ENCODE measurements at places on chromosomes 4 and X. TPM values are rescaled to one million over a fixed set of nuclear protein-coding genes. Genes with fewer than 3 reads are reported as not detected.

- no peak overlapping the region for H3K4me3 ChIP-seq
- no peaks in the 10 kb centered on the region for H3K27me3 ChIP-seq
- DNase-seq, result no peak
- peaks cover 14% of the 10 kb centered on the region for H3K36me3 ChIP-seq
Observed at GRCh38 chrX:115378471-115378870, 89.0 kb downstream of the LUZP4 start.

Gene RTL5
- total RNA-seq, result 23.0 TPM

Gene LRP2BP
- not detected for total RNA-seq

Gene ABLIM2
- 3.8 TPM for total RNA-seq

GRCh38 chr4:187685247-187685646, 310.3 kb upstream of the ZFP42 start:
- H3K36me3 ChIP-seq, result no peaks in the 10 kb centered on the region
- no peak overlapping the region for H3K27ac ChIP-seq
- H3K4me1 ChIP-seq, result no peaks in the 10 kb centered on the region

DNA sequence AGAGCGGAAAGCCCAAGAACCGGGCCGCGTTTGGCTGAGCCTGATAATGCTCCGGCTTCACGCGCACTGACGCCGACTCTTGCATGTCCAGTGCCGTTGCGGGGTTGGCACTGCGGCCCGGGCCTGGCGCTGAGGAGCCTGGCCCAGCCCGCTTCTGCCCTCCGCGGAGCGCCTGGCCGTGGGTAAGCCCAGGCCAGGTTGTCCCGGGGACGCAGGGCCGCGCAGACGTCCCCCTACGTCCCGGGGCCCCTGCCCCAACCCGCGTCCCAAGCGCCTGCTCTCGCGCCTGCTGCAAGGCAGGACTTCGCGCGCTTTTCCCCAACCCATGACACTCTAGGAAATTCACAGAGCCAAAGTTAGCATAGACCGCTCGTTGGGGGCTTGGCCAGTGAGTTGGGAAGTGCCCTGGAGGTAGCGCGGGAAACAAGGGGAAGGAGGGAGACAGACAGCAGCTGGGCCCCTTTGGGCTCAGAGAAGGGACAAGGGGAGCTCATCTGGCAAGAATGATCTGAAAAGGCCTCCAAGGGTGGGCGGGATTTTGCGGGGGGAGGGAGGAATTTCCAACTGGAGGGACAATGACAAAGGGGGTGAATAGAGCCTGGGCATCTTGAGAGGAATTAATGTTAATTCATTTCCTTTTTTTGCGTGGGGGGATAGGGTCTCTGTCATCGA, 665 bp upstream of the LRPAP1 start:
- peaks cover 4% of the 10 kb centered on the region for H3K27me3 ChIP-seq
- DNase-seq, result no peak
- H3K4me1 ChIP-seq, result peaks cover 46% of the 10 kb centered on the region

DNA sequence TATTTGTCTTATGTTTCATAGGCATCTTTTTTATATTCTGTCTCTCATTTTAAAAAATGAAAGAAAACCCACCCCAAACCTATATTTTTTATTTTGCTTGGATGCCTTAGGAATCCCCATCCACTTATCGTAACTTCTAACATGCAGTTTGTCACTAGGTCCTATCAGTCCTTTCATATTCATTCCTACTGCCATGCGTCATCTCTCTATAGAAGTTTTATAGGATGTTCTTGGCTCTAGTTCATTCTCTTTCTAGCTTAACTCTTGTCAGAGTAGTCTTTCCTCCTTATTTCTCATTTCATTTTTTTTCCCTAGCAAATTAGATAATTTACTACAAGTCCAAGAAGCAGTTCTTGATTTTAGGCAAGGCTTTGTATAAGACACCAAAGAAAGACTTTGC, 92.7 kb downstream of the LARP1B start:
- H3K4me1 ChIP-seq, result no peaks in the 10 kb centered on the region
- H3K4me3 ChIP-seq, result no peak overlapping the region
- no peaks in the 10 kb centered on the region for H3K27me3 ChIP-seq
- peaks cover 29% of the 10 kb centered on the region for H3K36me3 ChIP-seq

DNA sequence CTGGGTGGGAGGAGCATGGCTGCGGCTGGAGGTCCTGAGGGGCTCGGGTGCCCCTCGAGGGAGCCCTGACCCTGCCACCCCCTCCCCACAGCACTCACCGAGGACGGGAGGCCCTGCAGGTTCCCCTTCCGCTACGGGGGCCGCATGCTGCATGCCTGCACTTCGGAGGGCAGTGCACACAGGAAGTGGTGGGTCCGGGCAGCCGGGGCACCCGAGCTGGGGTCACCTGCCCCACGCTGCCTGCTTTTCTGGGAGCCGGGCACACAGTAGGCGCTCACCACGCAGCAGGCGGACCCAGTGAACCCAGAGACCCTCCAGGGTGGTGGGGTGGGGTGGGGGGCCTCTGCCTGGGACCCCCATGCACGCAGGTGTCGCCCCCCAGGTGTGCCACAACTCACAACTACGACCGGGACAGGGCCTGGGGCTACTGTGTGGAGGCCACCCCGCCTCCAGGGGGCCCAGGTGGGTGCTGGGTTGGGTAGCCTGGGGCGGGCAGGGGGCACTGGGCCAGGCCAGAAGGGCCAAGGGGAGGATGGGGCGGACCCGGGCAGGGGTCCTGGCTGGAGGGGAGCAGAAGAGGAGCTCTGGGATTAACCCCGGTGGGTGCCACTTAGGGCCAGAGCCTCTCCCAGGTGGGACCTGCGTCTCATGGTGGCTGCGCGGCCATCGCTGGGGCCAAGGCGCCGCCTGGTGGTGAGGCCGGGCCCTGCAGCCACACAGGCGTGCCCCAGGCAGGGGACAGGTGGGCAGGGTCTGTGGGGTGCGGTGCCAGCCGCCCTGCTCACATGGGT, 1.4 kb downstream of the HGFAC start:
- no peaks in the 10 kb centered on the region for H3K36me3 ChIP-seq
- no peaks in the 10 kb centered on the region for H3K27me3 ChIP-seq
- peak; percentile 61 for DNase-seq
- H3K27ac ChIP-seq, result no peak overlapping the region

Measured in neural crest cell (in vitro differentiated cells).